GM12878 (cell line): ENCODE measurements at places on chromosomes 7 and 10. TPM values are rescaled to one million over a fixed set of nuclear protein-coding genes. Genes with fewer than 3 reads are reported as not detected.

GRCh38 chr10:117221156-117221711 is 19.7 kb upstream of the SLC18A2 start:
- no peak for DNase-seq

- DNase-seq: no peak
Measured at GRCh38 chr10:988667-989545, 672 bp downstream of the GTPBP4 start.

The ECD gene
- 57.9 and 61.6 TPM in 2 replicates for polyA plus RNA-seq

DNA sequence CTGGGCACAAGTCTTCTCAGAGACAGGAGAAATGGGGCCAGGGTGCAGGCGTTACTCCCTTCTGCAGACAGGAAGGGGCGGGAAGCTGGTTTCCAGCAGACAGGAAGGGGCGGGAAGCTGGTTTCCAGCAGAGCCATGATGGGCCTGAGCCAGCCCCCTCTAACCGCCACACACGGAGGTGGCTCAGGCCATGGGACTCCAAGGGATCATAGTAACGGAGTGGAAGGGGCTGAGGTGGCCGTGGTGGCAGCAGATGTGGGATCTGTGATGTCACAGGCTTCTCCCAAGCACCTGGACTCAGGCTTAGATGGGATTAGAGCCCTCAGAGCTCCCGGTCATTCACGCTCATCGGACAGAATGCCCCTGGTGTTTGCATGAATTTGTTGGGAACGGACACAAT is 177.8 kb downstream of the USP6NL start:
- no peak for DNase-seq

DNA sequence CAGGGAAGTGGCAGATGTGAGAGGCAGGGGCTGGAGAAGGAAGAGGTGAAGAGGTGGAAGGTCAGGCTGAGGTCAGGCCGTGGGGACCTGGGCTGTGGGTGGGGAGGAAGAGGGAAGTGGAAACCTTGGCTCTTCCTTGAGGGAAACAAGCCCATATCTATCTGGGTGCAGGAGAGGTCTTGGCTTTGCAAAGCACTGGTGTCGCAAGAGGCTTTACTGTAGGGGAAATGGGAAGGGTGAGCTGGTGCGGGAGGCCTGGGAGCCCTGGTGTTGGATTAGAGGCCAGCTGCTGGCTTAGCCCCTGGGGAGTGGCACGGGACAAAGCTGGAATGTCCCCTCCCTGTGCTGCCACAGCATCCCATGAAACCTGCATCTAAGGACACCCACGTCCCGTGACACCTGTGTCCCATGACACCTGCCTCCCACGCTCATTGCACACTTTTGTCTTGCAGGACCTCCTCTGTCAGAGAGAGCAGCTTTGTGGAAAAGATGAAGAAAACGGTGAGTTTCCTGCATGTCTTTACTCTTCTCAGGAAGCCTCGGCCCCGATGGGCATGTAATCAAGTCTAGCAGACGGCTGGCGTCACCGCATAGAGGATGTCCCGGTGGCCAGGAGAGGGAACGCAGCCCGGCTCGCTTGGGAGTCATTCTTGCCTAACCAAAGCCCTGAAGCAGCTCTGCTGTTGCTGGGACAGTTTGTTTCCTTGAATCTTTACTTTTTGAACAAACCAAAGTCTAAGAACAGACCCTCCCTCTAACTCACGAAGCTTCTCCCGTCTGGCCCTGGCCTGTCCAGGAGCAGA is 22.2 kb downstream of the TMEM120A start:
- no peak for DNase-seq

GRCh38 chr10:124966008-124966407 is 24.1 kb downstream of the ZRANB1 start:
- no peak for DNase-seq
